ENCODE measurements at places on chromosomes 5 and 9. TPM values are rescaled to one million over a fixed set of nuclear protein-coding genes. Genes with fewer than 3 reads are reported as not detected.

DNA sequence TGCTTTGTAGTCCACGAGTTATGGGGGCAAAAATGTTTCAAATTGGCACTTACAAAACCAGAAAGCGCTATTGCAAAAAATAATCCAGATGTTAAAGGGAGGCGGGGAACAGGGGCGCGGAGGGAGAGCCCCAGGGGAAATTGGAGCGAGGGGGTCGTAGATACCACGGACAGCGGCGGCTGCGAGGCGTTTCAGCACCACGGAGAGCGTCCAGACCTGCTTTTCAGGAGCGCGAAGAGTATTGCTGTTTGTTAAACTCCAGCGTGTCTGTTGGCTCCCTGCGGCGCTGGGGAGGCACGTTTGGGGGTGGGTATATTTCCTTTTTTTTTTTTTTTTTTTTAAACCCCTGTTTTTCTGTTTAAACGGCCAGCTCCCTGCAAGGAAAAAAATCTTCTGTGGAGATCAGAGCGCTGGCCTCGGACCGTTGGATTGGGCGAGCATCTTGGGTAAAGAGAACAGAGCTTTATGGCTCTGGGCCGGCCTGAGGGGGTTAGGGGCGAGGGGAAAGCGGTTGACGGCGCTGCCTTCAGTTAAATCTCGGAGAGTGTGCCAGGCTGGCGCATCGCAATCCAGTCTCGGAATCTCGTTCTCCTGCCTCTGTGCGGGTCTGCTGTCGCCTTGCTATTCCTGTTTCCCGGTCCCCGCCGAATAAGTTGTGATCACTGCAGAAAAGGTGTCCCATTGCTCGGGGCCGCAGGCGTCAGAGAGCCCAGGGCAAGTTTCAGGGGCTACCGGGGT is at the start of gene GLRA1:
TSS of gene GLRA1 (minus strand) at position 288 of the 738 bp plus-strand sequence. CDS start 302 bp downstream, outside the sequence.
- H3K27ac ChIP-seq, result no peak within 1 kb of the TSS
- H3K4me3 ChIP-seq, result no peak within 1 kb of the TSS
- no peaks in the 10 kb centered on the region for H3K36me3 ChIP-seq
- H3K27me3 ChIP-seq, result no peaks in the 10 kb centered on the region
- DNase-seq, result peak; percentile 31

DNA sequence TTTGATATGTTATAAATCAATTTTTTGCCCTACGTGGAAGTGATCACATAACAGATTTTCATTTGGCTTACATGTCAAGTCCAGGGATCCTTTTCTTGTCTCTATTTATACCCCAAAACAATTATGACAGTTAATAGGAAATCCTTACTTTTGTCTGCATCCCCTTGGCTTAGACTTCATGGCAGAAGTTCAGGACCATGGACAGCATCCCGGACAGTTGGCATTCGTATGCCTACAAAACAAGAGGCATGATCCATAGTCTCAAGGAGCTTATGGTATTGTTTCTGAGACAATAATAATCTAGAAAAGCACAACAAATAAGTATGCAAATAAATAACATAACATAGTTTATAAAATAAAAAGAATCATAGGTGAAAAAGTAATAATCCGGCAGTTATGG is 214.3 kb upstream of the GRIA1 start:
- DNase-seq, result no peak
- H3K27ac ChIP-seq, result no peak overlapping the region
- H3K36me3 ChIP-seq, result no peaks in the 10 kb centered on the region
- H3K4me3 ChIP-seq, result no peak overlapping the region
- H3K27me3 ChIP-seq, result no peaks in the 10 kb centered on the region

DNA sequence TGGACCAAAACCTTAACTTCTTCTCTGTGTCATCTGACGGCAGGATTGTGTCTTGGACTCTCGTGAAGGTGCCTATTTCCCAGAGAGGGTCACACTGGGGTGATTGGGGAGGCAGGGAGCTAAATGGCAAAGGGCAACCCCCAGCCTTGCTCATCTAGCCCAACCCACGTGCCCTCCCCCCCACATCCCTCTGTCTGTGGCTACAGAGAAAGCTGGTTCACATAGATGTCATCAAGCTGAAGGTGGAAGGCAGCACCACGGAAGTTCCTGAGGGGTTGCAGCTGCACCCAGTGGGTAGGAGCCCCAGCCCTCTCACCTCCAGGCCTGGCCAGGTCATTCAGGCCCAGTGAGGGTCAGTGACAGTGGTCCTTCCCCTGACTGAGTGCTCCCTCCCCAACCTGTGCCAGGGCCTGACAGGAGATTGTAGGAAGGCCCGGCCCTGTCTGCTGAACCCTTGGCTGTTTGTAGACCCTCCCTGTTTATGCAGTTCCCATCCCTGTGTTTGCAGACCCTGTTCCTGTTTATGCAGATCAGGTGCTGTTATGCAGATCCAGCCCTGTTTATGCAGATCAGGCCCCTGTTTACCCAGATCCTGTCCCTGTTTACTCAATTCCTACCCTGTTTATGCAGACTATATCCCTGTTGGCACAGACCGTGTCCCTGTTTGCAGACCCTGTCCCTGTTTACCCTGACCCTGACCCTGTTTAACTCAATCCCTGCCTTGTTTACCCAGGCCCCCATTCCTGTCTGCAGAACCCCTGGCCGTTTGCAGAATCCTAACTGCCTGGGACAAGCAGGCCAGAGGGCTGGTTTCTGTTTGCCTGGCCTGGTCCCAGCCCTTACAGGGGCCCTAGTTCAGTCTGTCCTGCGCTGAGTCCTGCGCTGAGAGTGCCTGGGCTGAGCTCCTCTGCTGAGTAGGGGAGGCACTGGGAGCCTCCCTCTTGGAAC is 10.4 kb downstream of the ENHO start:
- H3K27ac ChIP-seq, result no peak overlapping the region
- no peaks in the 10 kb centered on the region for H3K4me1 ChIP-seq
- no peak for DNase-seq
- no peak overlapping the region for H3K4me3 ChIP-seq
- H3K36me3 ChIP-seq, result no peaks in the 10 kb centered on the region

GRCh38 chr9:90722071-90722470 is 79.4 kb upstream of the DIRAS2 start:
- H3K36me3 ChIP-seq, result no peaks in the 10 kb centered on the region
- DNase-seq, result no peak
- H3K27me3 ChIP-seq, result no peaks in the 10 kb centered on the region
- H3K27ac ChIP-seq, result no peak overlapping the region
- no peaks in the 10 kb centered on the region for H3K4me1 ChIP-seq

- no peak for DNase-seq
- H3K4me3 ChIP-seq, result no peak overlapping the region
- no peak overlapping the region for H3K27ac ChIP-seq
- H3K36me3 ChIP-seq, result no peaks in the 10 kb centered on the region
These were observed 20.2 kb upstream of the GNPDA1 start for GRCh38 chr5:142032747-142033631.

GRCh38 chr5:106408570-106408969 is 1262.2 kb downstream of the EFNA5 start:
- no peaks in the 10 kb centered on the region for H3K4me1 ChIP-seq
- 0 out of 2 replicates have a peak, but pooled peaks cover 3% of the 10 kb centered on the region for H3K27me3 ChIP-seq
- H3K36me3 ChIP-seq, result no peaks in the 10 kb centered on the region
- DNase-seq, result no peak
- H3K27ac ChIP-seq, result no peak overlapping the region

ECM2 gene
- total RNA-seq, result 0.36 TPM
